Activated naive CD4-positive, alpha-beta T cell treated with anti-CD3 and anti-CD28 coated beads, Interleukin-2, amount 10 ng/mL, durations not matched to agents 7 days and 5 days (primary cell): ENCODE measurements at places on chromosomes 4 and X.
A peak's percentile ranks its signal among the peaks of the same experiment; 100 is the strongest.

- DNase-seq, result no peak
- H3K27ac ChIP-seq, result peak within 1 kb of the TSS; percentile 96
- H3K4me3 ChIP-seq, result no peak within 1 kb of the TSS
- H3K27me3 ChIP-seq, result peaks cover 27% of the 10 kb centered on the region
- peaks cover 20% of the 10 kb centered on the region for H3K4me1 ChIP-seq
- no peaks in the 10 kb centered on the region for H3K36me3 ChIP-seq
These were observed at the start of gene SLC2A9 for GRCh38 chr4:10020871-10021652. TSS of gene SLC2A9 (minus strand) at chr4:10021497. CDS start at chr4:10021429, 68 bp downstream.

DNA sequence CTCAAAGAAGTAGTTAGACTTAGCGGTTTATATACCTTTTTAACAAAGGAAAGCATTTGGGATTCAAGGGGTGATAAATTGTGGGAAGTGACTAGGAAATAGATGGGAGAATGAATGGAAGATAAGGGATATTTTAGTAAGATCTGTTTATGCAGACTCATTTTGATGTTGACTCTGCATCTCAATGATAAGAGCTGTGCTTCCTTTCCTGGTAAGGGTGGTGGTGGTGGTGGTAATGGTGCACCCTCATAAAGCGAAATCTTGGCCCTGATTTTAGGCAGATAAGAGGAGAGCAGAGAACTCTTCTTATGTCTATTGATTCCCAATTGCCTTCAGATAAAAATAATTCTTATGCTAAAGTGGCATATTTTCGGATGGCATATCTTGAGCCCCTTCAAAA, 197.1 kb downstream of the SPRY1 start:
- no peaks in the 10 kb centered on the region for H3K36me3 ChIP-seq
- peaks cover 4% of the 10 kb centered on the region for H3K27me3 ChIP-seq
- H3K4me3 ChIP-seq, result no peak overlapping the region
- no peak overlapping the region for H3K27ac ChIP-seq
- no peak for DNase-seq

DNA sequence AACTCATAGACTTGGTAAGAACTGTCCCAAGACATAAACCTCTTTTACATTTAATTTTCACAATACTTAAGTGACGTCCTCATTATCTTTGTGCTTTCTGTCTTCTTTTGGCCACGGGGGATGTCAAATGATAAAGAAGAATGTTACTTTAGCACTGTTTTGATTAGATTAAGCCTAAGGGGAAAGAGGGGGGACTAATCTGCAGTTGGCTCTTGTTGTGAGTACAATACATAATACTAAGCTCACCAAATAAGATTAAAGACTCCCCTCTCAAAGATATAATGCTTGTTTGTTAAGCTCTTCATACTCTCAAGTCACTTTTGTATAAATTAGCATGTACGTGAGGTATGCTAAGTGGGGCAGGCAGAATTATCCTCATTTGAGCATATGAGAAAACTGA, 36.5 kb downstream of the OCRL start:
- H3K36me3 ChIP-seq, result peaks cover 3% of the 10 kb centered on the region
- no peak overlapping the region for H3K27ac ChIP-seq
- no peaks in the 10 kb centered on the region for H3K4me1 ChIP-seq
- H3K27me3 ChIP-seq, result no peaks in the 10 kb centered on the region

DNA sequence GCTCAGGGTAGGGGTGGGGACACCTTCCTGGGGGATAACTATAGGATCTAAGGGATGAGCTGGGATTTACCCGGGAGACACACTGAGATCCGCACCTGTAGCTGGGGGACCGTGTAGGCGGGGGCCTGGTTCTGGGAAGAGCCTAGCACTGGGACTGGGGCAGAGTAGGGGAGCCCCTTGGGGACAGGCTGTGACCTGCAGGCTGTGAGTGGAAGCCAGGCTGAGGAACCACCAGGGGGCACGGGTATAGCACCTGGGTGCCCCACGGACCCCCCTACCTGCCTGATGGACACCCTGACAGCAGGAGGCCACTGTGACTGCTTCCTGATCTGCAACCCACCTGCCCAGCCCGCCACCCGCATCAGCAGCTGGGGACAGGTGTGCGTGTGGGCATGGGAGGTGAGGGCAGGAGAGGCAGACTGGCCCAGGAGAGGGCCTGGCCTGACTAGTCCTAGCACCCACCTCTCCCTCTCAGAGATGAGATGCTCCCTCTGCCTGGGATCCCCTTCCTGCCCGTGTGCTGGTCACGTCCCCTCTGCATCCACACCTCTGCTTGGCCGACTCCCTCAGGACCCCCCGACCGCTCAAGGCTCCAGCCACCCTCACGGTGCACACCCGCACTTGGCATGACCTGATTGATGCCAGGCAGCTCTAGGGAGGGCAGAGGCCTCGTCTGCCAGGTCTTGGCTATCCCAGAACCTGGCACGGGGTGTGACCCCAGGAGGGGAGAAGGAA, 94.2 kb upstream of the NKX1-1 start:
- no peak overlapping the region for H3K4me3 ChIP-seq
- DNase-seq, result peak; percentile 14
- H3K27ac ChIP-seq, result no peak overlapping the region
- H3K36me3 ChIP-seq, result no peaks in the 10 kb centered on the region

DNA sequence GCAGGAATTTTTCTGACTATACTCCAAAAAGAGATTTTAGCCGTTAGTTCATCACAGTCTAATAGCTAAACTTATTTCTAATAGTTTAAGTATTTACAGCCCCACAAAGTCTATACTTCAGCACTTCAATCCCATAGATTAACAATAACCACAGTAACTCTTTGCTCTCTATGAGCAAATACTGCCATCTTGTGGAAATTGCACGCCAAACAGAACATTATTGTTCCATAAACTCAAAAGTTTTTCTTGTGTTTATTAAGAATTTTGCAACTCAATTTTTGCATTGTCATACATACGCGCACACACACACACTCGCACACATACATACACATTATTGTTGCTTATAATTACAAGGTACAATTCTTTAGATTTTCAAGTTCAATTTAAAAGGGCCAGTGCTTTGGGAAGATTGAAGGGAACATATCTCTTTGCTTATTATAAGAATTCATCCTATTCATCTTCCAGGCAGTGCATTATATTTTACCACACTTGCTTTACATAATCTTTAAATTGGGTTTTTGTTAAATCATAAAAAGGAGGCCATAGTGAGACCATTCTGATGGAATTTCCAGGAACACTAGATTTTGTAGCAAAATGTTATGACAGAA, 63.8 kb upstream of the ATOH1 start:
- H3K36me3 ChIP-seq, result no peaks in the 10 kb centered on the region
- no peaks in the 10 kb centered on the region for H3K27me3 ChIP-seq

DNA sequence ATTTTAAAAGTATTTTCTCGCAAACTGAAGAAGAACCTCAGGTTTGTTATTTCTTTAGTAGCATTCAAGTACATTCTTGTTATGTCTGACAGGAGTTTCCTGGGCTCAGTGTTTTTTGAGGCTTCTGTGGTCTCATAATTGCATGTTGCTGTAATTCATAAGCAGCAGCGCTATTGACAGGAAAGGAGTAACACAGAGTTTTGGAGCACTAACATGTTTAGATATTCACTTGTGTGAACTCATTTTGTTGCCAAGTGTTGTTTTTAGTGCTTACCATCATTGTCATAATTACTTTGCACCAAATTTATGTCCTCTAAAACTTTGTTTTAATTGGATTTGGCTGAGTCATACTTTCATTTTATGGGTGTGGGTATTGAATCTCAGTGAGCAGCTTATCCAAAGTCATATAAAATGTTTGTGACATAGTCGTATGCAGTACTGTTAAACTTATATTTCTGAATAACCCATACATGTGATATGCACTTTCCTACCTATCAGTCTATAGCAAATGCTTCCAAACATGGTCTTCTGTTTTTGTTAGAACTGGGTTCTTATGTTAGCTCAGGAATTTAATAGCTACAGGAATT, 358.7 kb upstream of the CTSO start:
- H3K4me3 ChIP-seq, result no peak overlapping the region
- no peaks in the 10 kb centered on the region for H3K27me3 ChIP-seq
- no peaks in the 10 kb centered on the region for H3K4me1 ChIP-seq
- no peak for DNase-seq

- H3K4me1 ChIP-seq, result no peaks in the 10 kb centered on the region
- no peak overlapping the region for H3K27ac ChIP-seq
- H3K27me3 ChIP-seq, result no peaks in the 10 kb centered on the region
- peaks cover 19% of the 10 kb centered on the region for H3K36me3 ChIP-seq
- no peak for DNase-seq
- no peak overlapping the region for H3K4me3 ChIP-seq
These were observed 19.6 kb downstream of the FGFR3 start for GRCh38 chr4:1812720-1813119.

GRCh38 chr4:94534401-94535312, 82.9 kb downstream of the PDLIM5 start:
- DNase-seq, result no peak
- H3K27me3 ChIP-seq, result no peaks in the 10 kb centered on the region
- no peaks in the 10 kb centered on the region for H3K36me3 ChIP-seq
- H3K27ac ChIP-seq, result no peak overlapping the region
- H3K4me3 ChIP-seq, result no peak overlapping the region

- H3K36me3 ChIP-seq, result no peaks in the 10 kb centered on the region
- no peak for DNase-seq
- H3K27ac ChIP-seq, result no peak overlapping the region
- no peaks in the 10 kb centered on the region for H3K27me3 ChIP-seq
These were observed 1250.4 kb downstream of the PCDH18 start for GRCh38 chr4:136281889-136282288.

DNA sequence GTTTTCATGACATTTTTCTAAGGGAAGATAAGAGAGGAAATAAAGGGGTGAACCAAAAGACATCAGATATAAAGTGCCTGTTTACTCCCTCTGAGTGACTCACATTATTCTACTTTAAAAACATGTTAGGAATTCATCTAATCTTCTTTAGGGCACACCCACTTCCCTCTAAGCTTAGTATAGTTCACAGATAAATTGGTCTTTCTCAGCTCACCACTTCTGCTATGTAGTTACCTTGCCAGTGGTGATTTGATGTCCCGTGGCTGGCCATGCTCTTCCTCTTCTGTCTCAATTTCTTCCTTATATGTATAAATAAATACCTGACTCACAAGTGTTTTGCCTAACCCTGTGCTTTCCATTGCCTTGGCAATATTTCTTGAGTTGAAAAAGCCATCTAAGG, 96.8 kb downstream of the PDLIM5 start:
- no peaks in the 10 kb centered on the region for H3K36me3 ChIP-seq
- DNase-seq, result no peak
- no peak overlapping the region for H3K4me3 ChIP-seq
- no peaks in the 10 kb centered on the region for H3K27me3 ChIP-seq
- H3K27ac ChIP-seq, result no peak overlapping the region

GRCh38 chr4:2977211-2978088, 14.1 kb downstream of the GRK4 start:
- peak overlapping the region; percentile 58 for H3K27ac ChIP-seq
- no peak overlapping the region for H3K4me3 ChIP-seq
- H3K4me1 ChIP-seq, result peaks cover 2% of the 10 kb centered on the region
- no peaks in the 10 kb centered on the region for H3K36me3 ChIP-seq
- DNase-seq, result no peak

GRCh38 chrX:74980802-74981201, 55.5 kb upstream of the NEXMIF start:
- H3K36me3 ChIP-seq, result no peaks in the 10 kb centered on the region
- H3K27ac ChIP-seq, result no peak overlapping the region
- H3K27me3 ChIP-seq, result no peaks in the 10 kb centered on the region

GRCh38 chr4:73964862-73965611, 16.8 kb downstream of the PF4 start:
- no peak overlapping the region for H3K4me3 ChIP-seq
- H3K4me1 ChIP-seq, result no peaks in the 10 kb centered on the region
- no peaks in the 10 kb centered on the region for H3K27me3 ChIP-seq
- no peaks in the 10 kb centered on the region for H3K36me3 ChIP-seq

DNA sequence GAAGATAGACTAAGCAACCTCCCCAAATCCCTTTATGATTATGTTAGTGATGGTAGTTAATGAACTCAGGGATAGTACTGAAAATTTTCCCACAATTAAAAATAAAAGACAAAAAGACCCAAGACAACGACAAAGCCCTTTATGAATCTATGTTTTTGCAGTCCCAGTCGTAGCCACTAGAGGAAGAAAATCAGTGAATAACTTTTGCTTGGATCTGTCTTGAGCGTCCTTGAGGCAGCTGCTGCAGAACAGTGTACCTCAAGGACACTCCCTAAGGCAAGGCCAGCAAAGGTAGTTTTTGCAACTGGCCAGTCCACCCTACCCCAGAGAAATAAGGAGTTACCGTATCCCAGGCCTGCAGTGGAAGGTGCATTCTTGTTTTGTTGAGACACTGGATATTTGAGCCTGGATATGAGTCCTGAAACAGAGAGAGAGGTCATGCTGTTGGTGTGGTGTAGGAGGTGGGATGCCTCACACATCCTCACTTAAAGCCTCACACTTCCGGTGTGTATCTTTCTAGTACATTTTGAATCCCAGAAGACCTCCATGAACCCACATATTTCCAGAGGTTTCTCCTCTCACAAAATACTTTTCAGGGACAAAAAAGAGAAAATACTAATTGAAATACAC, 8.7 kb upstream of the TIMM8A start:
- no peak for DNase-seq
- H3K27me3 ChIP-seq, result peaks cover 4% of the 10 kb centered on the region
- H3K4me1 ChIP-seq, result peaks cover 2% of the 10 kb centered on the region

DNA sequence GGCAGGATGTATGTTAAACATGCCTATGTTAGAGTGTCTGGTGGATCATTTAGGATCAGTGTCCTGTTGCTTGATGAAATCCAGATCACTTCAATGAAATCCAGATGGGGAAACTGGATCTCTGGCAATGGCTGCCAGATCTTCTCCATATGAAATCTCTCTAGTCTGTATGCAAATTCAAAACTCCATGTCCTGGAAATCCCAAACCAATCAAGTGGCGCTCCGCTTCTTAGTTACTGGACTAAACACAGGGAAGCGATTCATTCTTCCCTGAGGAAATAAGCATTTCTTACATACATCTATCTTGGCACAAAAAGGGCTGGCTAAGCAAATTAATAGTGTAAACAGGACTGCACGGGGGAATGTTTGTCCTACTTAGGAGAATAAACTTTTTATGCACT, 94.9 kb downstream of the HDAC8 start:
- no peak overlapping the region for H3K4me3 ChIP-seq
- no peaks in the 10 kb centered on the region for H3K4me1 ChIP-seq
- H3K27ac ChIP-seq, result no peak overlapping the region
- peaks cover 4% of the 10 kb centered on the region for H3K36me3 ChIP-seq
- H3K27me3 ChIP-seq, result no peaks in the 10 kb centered on the region

- no peak for DNase-seq
- H3K27me3 ChIP-seq, result peaks cover 7% of the 10 kb centered on the region
- no peak overlapping the region for H3K4me3 ChIP-seq
- no peak overlapping the region for H3K27ac ChIP-seq
These were observed 73.6 kb upstream of the TBC1D9 start for GRCh38 chr4:140829825-140830224.

DNA sequence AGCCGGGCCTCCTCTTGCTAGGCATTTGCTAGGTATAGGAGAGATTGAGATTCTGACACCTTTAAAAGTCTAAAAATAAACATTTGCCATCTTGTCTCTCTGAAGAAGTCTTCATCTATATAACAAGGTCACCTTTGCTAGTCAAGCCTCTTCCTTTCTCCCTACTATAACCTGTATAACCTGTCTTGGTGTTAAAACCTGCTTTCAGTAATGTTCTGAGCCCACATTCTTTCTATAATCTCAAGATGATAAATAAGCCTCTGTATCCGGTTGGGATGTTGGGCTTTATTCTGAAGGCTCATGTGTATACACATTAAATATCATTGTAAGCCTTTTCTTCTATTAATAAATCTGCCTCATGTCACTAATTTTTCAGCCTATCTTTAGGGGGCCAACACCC, 10.2 kb downstream of the ASIC5 start:
- DNase-seq, result no peak
- H3K4me3 ChIP-seq, result no peak overlapping the region
- H3K27me3 ChIP-seq, result no peaks in the 10 kb centered on the region
- H3K4me1 ChIP-seq, result no peaks in the 10 kb centered on the region
- H3K36me3 ChIP-seq, result no peaks in the 10 kb centered on the region
